Stimulated activated CD8-positive, alpha-beta memory T cell treated with anti-CD3 and anti-CD28 coated beads, Interleukin-2, amount 100 ng/mL, for 1 hour (primary cell): ENCODE measurements at places on chromosomes 2 and 18.
A peak's percentile ranks its signal among the peaks of the same experiment; 100 is the strongest.

DNA sequence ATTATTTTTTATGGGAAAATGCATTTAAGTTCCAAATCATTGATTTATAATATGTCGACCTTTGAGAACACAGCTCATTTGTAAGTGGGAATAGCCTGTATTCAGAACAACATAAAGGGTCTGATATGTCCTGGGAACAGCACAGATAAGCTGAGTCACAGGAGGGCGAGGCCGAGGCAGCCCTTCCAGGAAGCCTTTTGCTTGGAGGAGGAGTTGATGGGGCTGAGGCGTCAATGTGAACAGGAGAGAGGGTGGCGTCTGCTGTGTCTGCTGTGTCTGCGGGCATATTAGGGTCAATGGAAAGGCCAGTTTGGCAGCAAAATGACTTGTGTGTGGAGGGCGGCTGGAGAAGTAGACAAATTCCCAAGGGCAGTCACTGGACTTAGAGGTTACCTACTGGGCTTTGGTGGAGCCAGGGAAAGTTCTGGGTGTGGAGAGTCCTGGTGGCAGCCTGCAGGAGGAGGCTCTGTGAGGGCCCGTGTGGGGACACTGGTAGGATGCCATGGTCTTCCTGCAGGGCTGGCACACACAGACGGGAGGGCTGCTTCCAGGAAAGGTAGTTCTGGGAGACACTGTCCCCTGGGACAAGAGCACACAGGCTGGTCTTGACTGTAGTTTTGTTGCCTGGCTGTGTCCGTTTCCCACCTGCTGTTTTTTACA is 128.1 kb downstream of the GLI2 start:
- DNase-seq: no peak

DNA sequence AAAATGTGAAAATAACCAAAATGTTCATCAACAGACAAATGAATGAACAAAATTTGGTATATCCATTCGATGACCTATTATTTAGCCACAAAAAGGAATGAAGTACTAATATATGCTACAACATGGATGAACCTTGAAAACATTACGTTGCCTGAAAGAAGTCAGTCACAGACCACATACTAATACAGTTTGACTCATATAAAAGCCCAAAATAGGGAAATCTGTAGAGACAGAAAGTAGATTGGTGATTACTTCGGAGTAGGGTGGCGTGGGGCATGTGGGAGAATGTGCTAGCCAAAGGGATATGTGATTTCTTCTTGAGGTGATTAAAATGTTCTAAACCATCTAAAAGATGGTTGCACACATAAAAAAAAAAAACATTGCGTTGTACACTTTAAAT is 44.2 kb upstream of the PPM1B start:
- no peak for DNase-seq

DNA sequence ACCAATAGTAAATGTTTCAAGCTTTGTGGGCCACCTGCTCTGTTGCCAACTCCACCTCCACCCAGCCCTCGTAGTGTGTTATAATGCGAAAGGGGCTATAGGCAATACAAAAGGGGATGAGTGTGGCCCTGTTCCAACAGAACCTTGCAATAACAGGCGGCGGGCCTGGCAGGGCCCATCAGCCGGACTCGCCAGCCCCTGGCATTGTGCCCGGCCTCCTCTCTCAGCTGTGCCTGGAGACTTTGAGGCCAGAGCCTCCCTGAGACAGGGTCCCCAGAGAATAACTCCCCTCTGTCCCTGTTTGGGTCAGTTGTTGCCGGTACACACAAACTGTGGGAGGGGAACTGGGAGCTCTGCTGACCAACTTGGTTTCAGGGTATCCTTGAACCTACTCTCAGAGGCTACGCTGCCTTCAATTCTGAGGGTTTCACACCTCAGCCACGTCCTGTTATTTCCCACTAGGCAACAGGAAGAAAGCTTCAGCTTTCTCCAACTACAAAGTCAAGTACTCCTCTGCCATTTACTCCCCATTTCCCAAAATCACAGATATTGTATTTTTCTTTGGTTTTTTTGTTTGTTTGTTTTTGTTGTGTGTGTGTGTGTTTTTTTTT is 58.0 kb upstream of the ZNF236 start:
- no peak for DNase-seq

GRCh38 chr2:158142165-158142564 is 40.5 kb downstream of the UPP2 start:
- no peak for DNase-seq

GRCh38 chr2:182866461-182867406 is at the start of gene FRZB:
FRZB (minus strand) TSS chr2:182866637; CDS start chr2:182866552, 85 bp downstream.
- no peak for DNase-seq

GRCh38 chr2:81505586-81505985 is 1201.0 kb upstream of the LRRTM1 start:
- DNase-seq: no peak

- DNase-seq: no peak
Measured at GRCh38 chr2:31828891-31829290, 181.9 kb downstream of the MEMO1 start.

DNA sequence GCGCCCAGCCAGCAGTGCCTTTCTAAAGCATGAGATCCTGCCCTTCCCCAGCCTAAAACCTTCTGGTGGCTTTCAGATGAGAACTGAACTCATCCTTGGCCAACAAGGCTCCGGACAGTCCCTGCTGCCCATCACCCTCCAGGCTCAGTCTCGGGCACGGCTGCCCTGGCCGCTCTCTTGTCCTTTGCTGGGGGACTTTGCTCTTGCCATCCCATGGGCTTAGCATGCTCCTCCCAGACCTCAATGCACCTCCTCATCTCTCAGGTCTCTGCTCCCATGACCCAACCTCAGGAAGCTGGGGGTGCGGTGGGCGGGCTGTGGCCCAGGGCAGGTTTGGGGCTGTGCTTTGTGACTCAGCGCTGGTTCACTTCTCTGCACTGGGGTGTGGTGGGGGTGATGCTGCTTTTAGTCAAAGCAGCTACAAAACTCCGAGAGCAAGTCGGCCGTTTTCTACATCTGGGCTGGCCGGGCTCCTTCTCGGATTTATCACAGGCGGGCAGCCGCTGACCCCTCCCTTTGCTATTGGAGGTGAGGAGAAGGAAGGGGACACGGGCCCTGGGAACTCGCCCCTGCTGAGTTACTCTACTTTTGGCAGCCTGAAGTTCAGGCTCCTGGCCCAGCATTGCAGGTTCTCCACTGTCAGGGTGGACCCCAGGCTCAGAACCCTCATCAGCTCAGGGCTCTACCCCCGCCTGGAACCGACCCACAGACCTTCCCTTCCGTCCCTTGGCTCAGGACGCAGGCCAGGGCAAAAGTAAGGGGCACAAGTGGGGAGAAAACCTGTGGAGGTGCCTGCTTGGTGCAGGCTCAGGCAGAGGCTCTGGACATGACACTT is 90.6 kb upstream of the TAF1B start:
- peak; percentile 72 for DNase-seq

DNA sequence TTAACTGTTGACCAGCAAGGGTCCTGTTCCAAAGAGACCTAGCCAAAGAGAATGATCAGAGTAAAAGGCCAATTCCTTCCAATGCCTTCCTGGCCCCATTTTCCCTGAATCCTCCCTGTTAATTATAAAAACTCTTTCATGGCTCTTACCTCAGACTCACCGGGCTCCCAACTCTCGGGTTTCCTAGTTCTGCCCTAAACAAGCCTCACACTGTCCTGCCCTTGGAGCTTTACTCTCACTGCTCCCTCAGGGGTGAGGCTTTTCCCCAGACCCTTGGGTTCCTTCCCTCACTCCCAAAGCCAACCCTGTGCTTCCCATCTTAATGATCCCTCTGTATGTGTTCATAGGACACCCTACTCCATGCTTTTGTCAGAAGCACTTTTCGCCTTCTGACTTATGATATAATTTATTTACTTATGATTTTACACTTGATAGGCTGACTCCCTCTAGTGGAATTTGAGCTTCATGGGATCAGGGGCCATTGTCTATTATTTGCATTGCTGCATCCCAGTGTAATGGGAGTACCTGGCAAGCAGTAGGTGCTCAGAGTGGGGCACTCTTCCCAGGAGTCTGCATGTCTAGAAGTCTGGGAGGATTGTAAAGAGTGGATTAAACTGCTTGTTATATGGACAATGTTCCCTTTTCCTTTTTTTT is 29.9 kb upstream of the ZNG1B start:
- DNase-seq: no peak

GRCh38 chr2:139946690-139947089 is 1166.5 kb upstream of the NXPH2 start:
- no peak for DNase-seq

GRCh38 chr2:191696001-191696400 is 18.1 kb downstream of the NABP1 start:
- no peak for DNase-seq

DNA sequence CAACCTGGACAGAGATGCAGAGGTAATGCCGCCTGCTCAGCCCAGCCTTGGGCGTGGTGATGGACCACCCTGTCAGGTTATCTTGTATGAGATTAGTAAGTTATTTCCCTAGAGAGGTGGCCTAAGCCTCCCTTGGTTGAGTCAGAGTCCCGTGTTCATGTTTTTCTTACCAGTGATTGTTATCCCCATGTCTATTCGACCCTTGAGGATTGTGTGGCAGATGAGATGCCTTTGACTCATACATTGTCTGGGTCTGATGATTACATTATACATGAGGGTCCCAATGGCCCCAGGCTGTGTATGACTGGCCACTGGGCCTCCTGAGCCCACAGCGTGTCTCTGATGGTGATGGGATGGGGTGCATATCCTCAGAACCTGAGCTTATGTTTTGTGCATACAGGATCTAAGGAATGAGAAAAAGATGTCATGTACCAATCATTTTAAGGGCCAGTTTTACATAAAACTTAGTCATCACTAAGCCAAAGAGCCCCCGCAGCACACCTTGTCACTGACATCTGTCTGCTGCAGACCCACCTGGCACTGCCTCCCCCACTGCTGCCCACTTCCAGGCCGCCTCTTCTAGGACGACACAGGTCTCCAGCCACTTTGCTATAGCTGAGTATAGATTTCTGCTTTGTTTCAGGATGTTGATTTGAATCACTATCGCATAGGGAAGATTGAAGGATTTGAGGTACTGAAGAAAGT is 7.7 kb downstream of the PPP1R7 start:
- no peak for DNase-seq

- DNase-seq: no peak
Measured at GRCh38 chr18:53819174-53819573, 405.3 kb downstream of the MBD2 start.

DNA sequence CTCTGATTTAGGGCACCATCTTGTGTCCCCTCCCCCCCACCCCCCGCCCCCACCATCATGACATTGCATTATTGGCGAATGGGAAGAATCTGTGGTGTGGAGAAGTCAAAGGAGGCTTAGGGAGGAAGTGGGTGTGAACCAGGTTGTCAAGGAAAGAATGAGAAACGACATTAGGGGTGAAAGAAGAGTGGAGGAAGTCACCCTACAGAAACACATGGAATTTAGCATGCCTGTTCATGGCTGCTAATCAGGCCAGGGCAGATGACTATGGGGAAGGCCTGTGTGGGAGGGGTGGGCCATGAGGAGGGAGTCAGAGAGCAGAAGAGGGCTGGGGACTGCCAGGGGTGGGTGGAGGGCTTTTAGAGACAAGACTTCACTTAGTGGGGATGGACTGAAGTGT is 81.6 kb downstream of the AOX1 start:
- DNase-seq: no peak

DNA sequence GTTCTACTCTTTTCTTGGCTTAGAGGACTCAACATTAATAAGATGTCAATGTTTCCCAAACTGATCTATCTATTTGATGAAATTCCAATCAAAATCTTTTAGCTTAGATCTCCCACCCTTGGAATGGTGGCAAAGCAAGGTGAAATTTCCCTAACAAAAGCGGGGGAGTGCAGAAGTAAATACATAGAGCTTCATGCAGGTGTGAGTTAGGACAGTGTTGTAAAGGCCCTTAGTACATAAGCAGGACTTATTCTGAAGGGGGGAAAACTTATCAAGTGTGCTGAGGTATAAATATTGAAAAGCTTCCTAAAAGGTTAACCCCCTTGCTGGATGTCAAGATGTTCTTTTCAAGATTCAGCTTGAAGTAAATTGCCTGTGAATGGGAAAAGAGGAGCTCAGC is 608.6 kb upstream of the CELF4 start:
- no peak for DNase-seq
